ENCODE measurements at places on chromosomes 13 and 19. TPM values are rescaled to one million over a fixed set of nuclear protein-coding genes. Genes with fewer than 3 reads are reported as not detected.

GRCh38 chr19:7682175-7682855 is 1.7 kb downstream of the TRAPPC5 start:
- peaks cover 12% of the 10 kb centered on the region for H3K4me1 ChIP-seq
- H3K36me3 ChIP-seq: peaks cover 12% of the 10 kb centered on the region
- peak overlapping the region; percentile 98 for H3K4me3 ChIP-seq
- peak; percentile 79 for DNase-seq

- H3K27me3 ChIP-seq: no peaks in the 10 kb centered on the region
- no peak overlapping the region for H3K4me3 ChIP-seq
- no peak overlapping the region for H3K27ac ChIP-seq
- H3K4me1 ChIP-seq: peaks cover 29% of the 10 kb centered on the region
- H3K36me3 ChIP-seq: peaks cover 70% of the 10 kb centered on the region
- peak; percentile 26 for DNase-seq
These were observed 14.8 kb upstream of the NOP53 start for GRCh38 chr19:47730521-47730889.

DNA sequence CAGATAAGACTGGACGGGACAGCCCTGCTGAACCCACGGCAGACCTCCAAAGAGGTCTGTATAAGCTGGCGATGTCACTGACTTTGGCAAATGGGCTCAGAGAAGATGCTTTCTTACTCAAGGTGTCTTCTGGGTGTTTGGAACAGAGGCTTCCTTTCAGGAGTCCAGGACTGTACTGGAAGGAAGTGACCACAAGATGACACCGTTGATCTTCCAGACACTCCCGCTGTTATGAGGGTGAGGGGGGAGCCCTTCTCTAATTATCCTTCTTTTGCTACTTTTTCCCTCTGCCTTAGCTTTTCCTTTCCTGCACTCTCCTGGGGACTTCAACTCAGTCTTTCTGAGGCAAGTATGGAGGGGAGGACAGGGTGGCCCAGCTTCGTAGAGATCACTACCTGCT is 65.2 kb upstream of the ZNF599 start:
- peaks cover 6% of the 10 kb centered on the region for H3K27me3 ChIP-seq
- peaks cover 2% of the 10 kb centered on the region for H3K4me1 ChIP-seq
- no peak for DNase-seq
- H3K4me3 ChIP-seq: no peak overlapping the region

GRCh38 chr19:54029301-54029700 is 34.4 kb downstream of the VSTM1 start:
- no peaks in the 10 kb centered on the region for H3K4me1 ChIP-seq
- H3K27me3 ChIP-seq: no peaks in the 10 kb centered on the region
- no peak overlapping the region for H3K27ac ChIP-seq
- no peaks in the 10 kb centered on the region for H3K36me3 ChIP-seq
- no peak overlapping the region for H3K4me3 ChIP-seq

CLIP3 gene
- total RNA-seq: 13.4 TPM

DNA sequence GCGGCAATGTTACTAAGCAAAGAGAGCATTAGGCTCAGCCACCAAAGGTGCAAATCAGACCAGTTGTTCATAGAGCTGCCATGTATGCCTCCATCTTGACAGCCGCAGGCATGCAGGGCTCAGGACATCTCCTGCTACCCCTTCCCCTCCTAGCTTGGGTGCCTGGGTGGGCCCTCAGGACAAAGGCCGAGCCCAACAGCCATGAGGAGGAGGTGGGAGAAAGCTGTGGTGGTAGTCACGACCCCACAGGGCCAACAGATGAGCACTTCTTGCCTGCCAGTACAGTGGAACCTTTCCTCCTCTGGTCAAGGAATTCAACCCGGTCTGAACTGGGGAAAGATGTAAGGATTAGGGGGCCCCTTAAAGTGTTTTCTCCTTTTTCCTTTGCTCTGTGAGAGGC is 386.4 kb upstream of the SLITRK6 start:
- no peak for DNase-seq
- H3K27me3 ChIP-seq: no peaks in the 10 kb centered on the region
- H3K4me1 ChIP-seq: no peaks in the 10 kb centered on the region

GRCh38 chr19:38784224-38784623 is 4.8 kb upstream of the LGALS7B start:
- no peak overlapping the region for H3K27ac ChIP-seq
- H3K27me3 ChIP-seq: peaks cover 8% of the 10 kb centered on the region

CCDC169 gene
- 3.8 TPM for total RNA-seq

DNA sequence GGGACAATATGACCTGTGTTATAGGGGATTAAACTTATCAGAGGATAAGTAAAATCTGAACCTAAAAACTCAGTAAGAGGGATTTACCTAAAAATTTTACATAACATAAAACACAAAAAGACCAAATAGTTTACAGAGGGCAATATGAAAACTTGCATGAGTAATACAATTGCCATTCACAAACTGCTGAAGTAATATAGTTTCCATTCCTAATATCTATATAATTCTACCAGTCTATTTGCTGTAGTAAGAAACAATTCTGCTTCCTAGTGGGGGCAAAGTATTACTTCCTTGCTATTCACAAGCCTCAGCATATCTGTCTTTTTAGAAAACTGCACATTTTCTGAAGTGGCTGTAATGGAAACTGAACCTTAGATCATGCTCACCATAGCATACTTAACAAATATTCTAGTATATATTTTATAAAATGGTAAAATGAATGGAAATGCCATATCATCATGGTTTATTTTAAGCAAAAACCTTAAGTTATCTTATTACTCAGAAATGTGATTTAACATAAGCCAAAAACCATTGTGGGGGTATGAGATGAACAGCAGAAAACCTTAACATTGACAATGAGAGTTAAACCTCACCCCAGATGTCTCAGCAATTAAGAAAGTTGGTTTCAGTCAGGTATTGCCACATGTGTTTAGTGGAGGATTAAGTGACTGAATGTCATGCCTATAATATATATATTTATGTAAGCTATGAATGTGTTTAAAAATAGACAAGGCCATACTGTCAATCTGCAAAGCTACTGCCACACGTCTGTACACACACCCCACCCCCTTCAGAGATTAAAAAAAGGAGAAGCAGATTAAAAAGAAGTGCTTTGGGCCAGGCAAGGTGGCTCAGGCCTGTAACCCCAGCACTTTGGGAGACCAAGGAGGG is 136.8 kb downstream of the MIPEP start:
- peak overlapping the region; percentile 80 for H3K27ac ChIP-seq
- H3K27me3 ChIP-seq: no peaks in the 10 kb centered on the region
- H3K4me1 ChIP-seq: peaks cover 44% of the 10 kb centered on the region
- no peak overlapping the region for H3K4me3 ChIP-seq

- no peaks in the 10 kb centered on the region for H3K36me3 ChIP-seq
- no peaks in the 10 kb centered on the region for H3K27me3 ChIP-seq
- no peak for DNase-seq
- no peak overlapping the region for H3K4me3 ChIP-seq
- no peaks in the 10 kb centered on the region for H3K4me1 ChIP-seq
These were observed 210.9 kb downstream of the FGF14 start for GRCh38 chr13:102190930-102191329.

DNA sequence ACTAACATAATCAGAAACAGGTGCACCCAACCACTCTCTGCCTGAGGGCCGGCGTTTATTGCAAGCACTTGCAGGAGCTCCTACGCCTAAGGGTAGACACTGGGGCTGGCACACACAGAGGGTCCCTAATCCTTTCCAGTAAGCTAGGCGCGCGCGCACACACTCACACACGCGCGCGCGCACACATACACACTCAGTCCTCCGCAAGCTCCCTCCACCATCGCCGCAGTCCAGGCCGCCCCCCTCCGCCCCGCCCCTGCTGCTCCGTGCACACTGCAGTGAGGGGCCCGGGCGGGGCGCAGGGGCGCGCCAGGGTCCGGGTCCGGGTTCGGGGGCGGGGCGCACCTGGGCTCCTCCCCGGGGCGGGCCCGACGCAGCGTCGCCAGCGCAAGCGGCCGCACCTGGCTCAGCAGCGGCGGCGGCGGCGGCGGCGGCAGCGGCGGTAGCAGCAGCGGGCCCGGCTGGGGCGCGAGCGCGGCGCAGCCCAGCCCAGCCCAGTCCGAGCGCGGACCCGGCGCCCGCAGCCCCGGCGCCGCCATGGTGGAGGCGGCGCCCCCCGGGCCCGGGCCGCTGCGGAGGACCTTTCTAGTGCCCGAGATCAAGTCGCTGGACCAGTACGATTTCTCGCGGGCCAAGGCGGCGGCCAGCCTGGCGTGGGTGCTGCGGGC is at the start of gene CAMSAP3:
Gene CAMSAP3 (plus strand): TSS at position 398 of the 668 bp plus-strand sequence. CDS start 140 bp downstream, at position 538.
- H3K4me1 ChIP-seq: no peaks in the 10 kb centered on the region
- peak; percentile 62 for DNase-seq
- peaks cover 21% of the 10 kb centered on the region for H3K27me3 ChIP-seq
- H3K36me3 ChIP-seq: no peaks in the 10 kb centered on the region
- H3K27ac ChIP-seq: no peak within 1 kb of the TSS

PGLYRP2 gene
- not detected for total RNA-seq

- H3K27ac ChIP-seq: no peak overlapping the region
- H3K4me1 ChIP-seq: no peaks in the 10 kb centered on the region
- no peak for DNase-seq
These were observed 57.6 kb downstream of the MICU2 start for GRCh38 chr13:21546372-21546771.

All from osteoblast (primary cell).